ENCODE measurements at places on chromosomes 16 and 17. TPM values are rescaled to one million over a fixed set of nuclear protein-coding genes. Genes with fewer than 3 reads are reported as not detected.

KRT28 gene
- not detected for total RNA-seq

TAT gene
- total RNA-seq: not detected

CLEC3A gene
- not detected for total RNA-seq

KRTAP2-1 gene
- not detected for total RNA-seq

SOX15 gene
- total RNA-seq: not detected

CCL16 gene
- not detected for total RNA-seq

HCRT gene
- not detected for total RNA-seq

KRTAP9-8 gene
- total RNA-seq: not detected

SLFN12 gene
- 12.8 TPM for total RNA-seq

TNFRSF12A gene
- total RNA-seq: 38.5 TPM

Data from adrenal gland (tissue), 19 donors.